ENCODE measurements at places on chromosomes 7 and 10.

GRCh38 chr10:120810298-120810697, 40.9 kb upstream of the WDR11 start:
- DNase-seq, result no peak

GRCh38 chr10:128300290-128300824, 174.1 kb upstream of the MKI67 start:
- no peak for DNase-seq

DNA sequence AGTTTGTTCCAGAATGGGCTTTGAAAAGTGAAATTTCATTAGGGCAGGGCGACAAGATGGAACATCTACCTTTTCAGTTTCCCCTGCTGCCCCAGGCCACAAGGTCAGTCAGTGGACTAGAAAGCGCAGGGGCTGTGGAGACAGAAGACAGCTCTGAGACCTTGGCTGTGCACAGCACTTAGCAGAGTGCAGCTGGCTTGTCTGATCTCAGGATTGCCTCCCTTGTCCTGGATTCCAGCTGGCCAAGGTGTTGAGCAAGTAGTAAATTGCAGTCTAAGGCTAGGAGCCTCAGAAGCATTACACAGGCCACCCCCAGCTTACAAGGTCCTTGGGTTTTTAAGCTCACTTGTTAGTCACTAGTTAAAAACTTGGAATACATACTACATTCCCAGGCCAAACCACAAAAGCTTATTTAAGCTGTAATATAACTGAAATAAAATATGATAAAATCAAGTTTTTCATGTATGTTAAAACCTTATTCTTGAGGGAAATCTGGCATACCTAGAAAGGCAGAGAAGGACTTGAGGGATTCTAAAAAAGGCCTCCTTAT, 67.3 kb upstream of the NPY start:
- DNase-seq, result peak; percentile 71

DNA sequence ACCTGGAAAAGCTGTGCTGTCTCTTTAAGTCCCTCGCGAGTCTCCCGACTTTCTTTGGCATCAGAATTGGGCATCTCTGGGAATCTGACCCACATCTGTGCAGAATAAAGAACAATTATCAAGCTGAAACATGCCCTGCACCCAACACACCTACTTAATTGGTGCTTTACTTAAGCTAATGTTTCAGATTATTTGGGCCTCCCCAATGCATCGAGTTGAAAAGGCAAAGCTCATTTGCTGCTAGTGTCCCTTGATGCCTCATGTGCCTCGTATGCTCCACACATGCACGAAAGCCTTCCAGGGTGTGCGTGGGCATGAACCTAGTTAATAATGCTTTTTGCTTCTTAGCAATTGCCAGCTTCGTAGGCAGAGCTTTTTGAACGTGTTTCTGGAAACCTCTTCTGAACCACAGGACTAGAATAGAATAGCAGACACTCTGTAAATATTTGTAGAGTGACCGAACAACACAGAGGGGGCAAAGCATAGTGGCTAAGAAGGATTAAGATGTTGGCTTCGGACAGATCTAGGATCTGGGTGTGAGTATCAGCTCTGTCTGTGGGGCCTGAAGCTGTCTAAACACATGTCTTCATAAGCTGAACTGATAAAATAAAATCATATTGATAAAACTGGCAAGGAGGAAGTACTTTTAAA, 26.7 kb upstream of the FGFR2 start:
- no peak for DNase-seq

DNA sequence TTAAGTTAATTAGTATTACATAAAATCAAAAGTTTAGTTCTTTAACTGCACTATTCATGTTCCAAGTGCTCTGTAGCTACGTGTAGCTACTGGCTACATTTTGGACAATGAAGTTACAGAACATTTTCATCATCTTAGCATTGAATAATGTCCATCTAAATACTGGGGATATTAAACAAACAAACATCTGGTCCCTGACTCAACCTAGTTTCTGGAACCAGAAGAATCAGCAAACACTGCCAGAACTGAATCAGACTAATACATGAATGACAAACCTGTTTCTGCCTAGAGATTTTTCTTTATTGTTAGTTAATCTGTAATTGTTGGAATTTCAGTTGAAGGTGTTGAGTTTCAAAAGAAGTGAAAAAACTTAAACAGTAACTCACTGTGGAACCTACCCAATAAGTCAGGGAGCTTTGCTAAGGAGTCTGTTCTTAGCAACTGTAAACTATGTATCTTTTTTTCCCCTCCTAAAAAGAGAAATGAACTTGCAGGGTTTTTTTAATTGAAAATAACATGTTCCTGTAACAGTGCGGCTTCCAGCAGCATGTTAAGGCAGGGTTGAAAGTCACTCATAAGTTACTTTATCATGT, 58.3 kb downstream of the CDK13 start:
- DNase-seq, result no peak

DNA sequence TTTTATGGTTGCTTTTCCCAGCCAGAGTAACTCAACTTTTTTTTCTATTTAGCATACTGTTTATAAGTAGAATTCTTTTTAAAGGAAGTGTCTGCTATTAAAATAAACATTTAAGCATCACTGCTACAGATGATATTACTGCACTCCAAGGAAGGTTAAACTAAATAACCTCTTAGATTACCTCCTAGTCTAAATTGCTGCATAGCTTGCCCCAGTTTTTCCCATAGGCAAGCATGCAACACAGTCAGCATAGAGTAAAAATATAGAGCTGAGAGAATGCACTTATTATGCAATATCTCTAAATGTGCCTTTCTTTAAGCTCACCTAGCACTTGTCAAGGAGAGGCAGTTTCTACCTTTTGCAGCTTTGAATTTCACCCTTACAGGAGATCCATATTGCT, 1392.4 kb upstream of the CELF2 start:
- DNase-seq, result no peak

DNA sequence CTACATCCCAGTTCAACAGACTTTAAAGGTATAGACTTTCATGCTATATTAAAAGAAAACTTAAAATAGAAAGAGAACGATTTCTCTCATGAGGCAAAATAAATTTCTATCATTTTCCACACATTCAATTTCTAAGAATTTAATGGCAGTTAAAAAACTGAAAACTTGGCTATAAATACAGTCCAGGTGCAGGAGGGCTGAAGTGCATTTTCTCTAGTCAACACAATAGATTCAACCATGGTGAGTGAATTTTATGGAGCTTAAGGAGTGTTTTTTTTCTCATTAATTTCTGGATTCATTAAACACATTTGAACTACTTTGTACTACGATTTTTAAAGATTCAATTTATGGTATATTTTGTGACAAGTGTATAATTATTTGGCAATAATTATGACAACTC, 240.8 kb upstream of the SLC26A5 start:
- no peak for DNase-seq

GRCh38 chr7:140039896-140040295, 22.9 kb downstream of the PARP12 start:
- DNase-seq, result no peak
